Progenitor cell of endocrine pancreas (in vitro differentiated cells): ENCODE measurements at places on chromosomes 2 and 18. TPM values are rescaled to one million over a fixed set of nuclear protein-coding genes. Genes with fewer than 3 reads are reported as not detected.

GALNT13 gene
- total RNA-seq: 7.2 and 8.3 TPM in 2 replicates

RESP18 gene
- not detected in 2 replicates for total RNA-seq

COQ10B gene
- total RNA-seq: 11.0 and 11.8 TPM in 2 replicates

CRYGD gene
- total RNA-seq: not detected in 2 replicates

IL37 gene
- not detected in 2 replicates for total RNA-seq

- H3K4me3 ChIP-seq: no peak overlapping the region
- no peak overlapping the region for H3K27ac ChIP-seq
- H3K36me3 ChIP-seq: no peaks in the 10 kb centered on the region
- no peaks in the 10 kb centered on the region for H3K27me3 ChIP-seq
- no peak for DNase-seq
- peaks cover 2% of the 10 kb centered on the region for H3K4me1 ChIP-seq
These were observed 449.6 kb downstream of the SPAG16 start for GRCh38 chr2:213733893-213734292.

- DNase-seq: no peak
- H3K36me3 ChIP-seq: no peaks in the 10 kb centered on the region
- H3K4me3 ChIP-seq: peak overlapping the region; percentile 20
- H3K27me3 ChIP-seq: no peaks in the 10 kb centered on the region
These were observed 78.8 kb downstream of the TGOLN2 start for GRCh38 chr2:85248773-85249509.

GRCh38 chr2:236675051-236675450 lies 105.4 kb downstream of the ACKR3 start:
- no peaks in the 10 kb centered on the region for H3K4me1 ChIP-seq
- no peak overlapping the region for H3K27ac ChIP-seq
- no peak overlapping the region for H3K4me3 ChIP-seq
- no peaks in the 10 kb centered on the region for H3K36me3 ChIP-seq

GRCh38 chr2:195594248-195594647 lies 62.8 kb upstream of the SLC39A10 start:
- no peak overlapping the region for H3K4me3 ChIP-seq
- peaks cover 2% of the 10 kb centered on the region for H3K27me3 ChIP-seq
- no peak for DNase-seq
- H3K36me3 ChIP-seq: no peaks in the 10 kb centered on the region
- no peak overlapping the region for H3K27ac ChIP-seq

DNA sequence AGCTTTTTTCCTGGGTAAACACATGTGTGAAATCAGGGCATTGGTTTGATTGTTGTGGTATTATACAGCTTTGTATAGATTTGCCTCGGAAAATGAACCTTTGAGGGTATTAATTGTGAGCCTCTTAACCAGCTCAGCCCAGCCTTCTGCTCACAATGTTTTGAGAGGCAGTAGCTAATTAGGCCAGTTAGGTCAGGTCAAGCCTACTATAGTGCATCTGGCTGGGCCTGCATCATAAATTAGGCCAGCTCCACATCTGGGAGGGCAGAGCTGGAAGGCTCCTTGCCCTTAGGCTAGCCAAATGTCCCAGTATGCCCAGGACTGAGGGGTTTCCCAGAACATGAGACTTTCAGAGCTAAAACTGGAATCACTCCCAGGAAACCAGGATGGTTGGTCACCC lies 43.0 kb downstream of the LRATD1 start:
- no peak for DNase-seq
- H3K4me3 ChIP-seq: no peak overlapping the region
- H3K27ac ChIP-seq: no peak overlapping the region
- H3K27me3 ChIP-seq: no peaks in the 10 kb centered on the region

GRCh38 chr2:121075641-121076497 lies 209.1 kb downstream of the TFCP2L1 start:
- H3K36me3 ChIP-seq: no peaks in the 10 kb centered on the region
- H3K4me1 ChIP-seq: peaks cover 2% of the 10 kb centered on the region
- H3K4me3 ChIP-seq: no peak overlapping the region

DNA sequence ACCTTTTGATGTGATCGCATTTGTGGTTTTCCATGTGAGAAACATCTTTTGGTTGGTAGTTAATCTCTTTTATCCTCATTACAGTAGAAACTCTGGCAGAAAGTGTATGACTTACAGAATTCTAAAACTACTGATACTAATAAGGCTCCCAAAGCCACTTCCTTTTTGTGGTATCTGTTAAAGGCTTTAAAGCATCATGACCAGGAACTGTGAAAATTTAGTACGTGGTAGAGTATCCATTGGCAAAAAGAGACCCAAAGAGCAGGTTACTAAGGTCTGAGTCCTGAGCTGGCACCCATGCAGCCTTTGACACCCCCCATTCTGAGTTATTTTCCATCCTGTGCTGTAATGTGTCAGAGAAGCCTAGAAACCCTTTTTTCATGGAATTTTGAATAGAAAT lies 94.5 kb downstream of the DPP4 start:
- peaks cover 11% of the 10 kb centered on the region for H3K27me3 ChIP-seq
- no peaks in the 10 kb centered on the region for H3K36me3 ChIP-seq
- DNase-seq: no peak
- no peak overlapping the region for H3K4me3 ChIP-seq
- no peaks in the 10 kb centered on the region for H3K4me1 ChIP-seq

GRCh38 chr2:143124445-143124844 lies 4.8 kb upstream of the ARHGAP15 start:
- DNase-seq: no peak
- no peaks in the 10 kb centered on the region for H3K36me3 ChIP-seq
- H3K27me3 ChIP-seq: no peaks in the 10 kb centered on the region
- H3K27ac ChIP-seq: no peak overlapping the region
- no peaks in the 10 kb centered on the region for H3K4me1 ChIP-seq
- H3K4me3 ChIP-seq: no peak overlapping the region

DNA sequence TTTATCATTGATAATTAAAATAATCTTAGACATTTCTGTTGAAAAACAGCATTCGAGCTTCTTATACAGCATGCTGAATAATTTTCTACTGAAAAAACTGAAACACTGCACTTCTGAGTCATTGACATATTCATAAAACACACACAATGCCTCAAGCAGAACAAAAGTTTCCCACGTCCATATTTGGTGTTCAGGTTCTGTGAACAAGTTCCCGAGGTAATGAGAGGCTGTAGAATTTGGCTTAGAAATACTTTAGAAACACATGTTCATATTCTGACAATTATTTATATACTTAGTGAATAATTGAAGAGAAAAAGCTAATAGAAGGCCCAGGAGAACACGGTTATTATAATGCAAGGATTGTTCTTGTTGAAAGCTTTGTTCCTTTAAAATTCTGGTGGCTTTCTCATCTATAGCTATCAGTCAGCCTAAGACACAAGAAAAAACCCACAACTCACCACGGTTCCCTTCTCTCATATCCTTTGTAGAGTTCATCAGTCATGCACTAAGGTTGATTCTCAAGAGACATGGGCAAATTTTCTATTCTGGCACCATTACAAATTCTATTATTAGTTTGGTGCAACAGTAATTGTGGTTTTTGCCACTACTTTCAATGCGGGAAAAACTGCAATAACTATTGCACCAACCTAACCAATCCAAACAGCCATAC lies 194.4 kb downstream of the TMX3 start:
- H3K4me1 ChIP-seq: no peaks in the 10 kb centered on the region
- H3K4me3 ChIP-seq: no peak overlapping the region
- H3K36me3 ChIP-seq: no peaks in the 10 kb centered on the region
- H3K27me3 ChIP-seq: no peaks in the 10 kb centered on the region
- H3K27ac ChIP-seq: no peak overlapping the region
- DNase-seq: no peak

- no peaks in the 10 kb centered on the region for H3K27me3 ChIP-seq
- H3K27ac ChIP-seq: peak overlapping the region; percentile 74
- H3K36me3 ChIP-seq: no peaks in the 10 kb centered on the region
- no peak overlapping the region for H3K4me3 ChIP-seq
- DNase-seq: no peak
- peaks cover 62% of the 10 kb centered on the region for H3K4me1 ChIP-seq
These were observed 240.0 kb upstream of the NT5C1B start for GRCh38 chr2:18829251-18829902.

- DNase-seq: no peak
- no peak overlapping the region for H3K4me3 ChIP-seq
- H3K27ac ChIP-seq: peak overlapping the region; percentile 36
- H3K27me3 ChIP-seq: no peaks in the 10 kb centered on the region
- peaks cover 34% of the 10 kb centered on the region for H3K4me1 ChIP-seq
- H3K36me3 ChIP-seq: no peaks in the 10 kb centered on the region
These were observed 5.9 kb upstream of the FN1 start for GRCh38 chr2:215441560-215442400.

- peaks cover 4% of the 10 kb centered on the region for H3K4me1 ChIP-seq
- no peaks in the 10 kb centered on the region for H3K36me3 ChIP-seq
These were observed 96.3 kb upstream of the RASGRP3 start for GRCh38 chr2:33380001-33380609.

DNA sequence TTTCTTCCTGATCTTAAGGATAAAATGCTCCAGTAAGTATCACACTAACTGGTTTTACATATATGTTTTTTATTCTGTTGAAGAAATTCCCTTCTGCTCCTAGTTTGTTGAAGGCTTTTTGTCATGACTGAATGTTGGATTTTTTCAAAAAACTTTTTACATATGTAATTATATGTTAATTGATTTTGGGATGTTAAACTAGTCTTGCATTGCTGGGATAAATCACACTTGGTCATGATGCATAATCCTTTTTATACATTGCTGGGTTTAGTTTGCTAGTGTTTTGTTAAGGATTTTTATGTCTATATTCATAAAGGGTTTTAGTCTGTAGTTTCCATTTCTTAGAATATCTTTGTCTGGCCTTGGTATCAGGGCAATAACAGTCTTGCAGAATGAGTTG lies 65.6 kb upstream of the TXNDC2 start:
- H3K36me3 ChIP-seq: no peaks in the 10 kb centered on the region
- H3K4me3 ChIP-seq: no peak overlapping the region
- H3K27ac ChIP-seq: no peak overlapping the region
- no peaks in the 10 kb centered on the region for H3K27me3 ChIP-seq

DNA sequence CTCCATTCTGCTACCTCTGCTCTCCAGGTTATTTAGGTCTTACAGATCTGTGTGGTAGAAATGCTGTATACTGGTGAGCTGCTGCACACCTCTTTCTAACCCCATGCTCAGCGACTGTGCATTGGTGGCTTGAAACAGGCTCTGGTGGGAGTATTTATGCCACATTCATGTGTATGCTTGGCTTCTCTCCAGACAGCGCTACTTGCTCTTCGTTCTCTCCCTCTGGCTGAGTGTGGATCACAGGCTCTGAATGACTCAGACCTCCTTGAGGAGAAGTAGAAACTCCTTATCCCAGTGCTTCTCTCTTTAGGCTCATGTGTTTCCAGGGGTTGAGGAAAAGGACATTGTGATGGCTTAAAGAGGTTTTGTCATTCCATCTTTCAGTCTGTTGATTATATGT lies 54.9 kb downstream of the FHOD3 start:
- H3K27ac ChIP-seq: no peak overlapping the region
- H3K4me1 ChIP-seq: peaks cover 4% of the 10 kb centered on the region
- H3K4me3 ChIP-seq: no peak overlapping the region
- no peak for DNase-seq
- H3K27me3 ChIP-seq: peaks cover 2% of the 10 kb centered on the region

- H3K4me3 ChIP-seq: no peak overlapping the region
- no peak for DNase-seq
- H3K27me3 ChIP-seq: no peaks in the 10 kb centered on the region
- H3K27ac ChIP-seq: no peak overlapping the region
These were observed 127.4 kb upstream of the AQP4 start for GRCh38 chr18:26992926-26993325.

DNA sequence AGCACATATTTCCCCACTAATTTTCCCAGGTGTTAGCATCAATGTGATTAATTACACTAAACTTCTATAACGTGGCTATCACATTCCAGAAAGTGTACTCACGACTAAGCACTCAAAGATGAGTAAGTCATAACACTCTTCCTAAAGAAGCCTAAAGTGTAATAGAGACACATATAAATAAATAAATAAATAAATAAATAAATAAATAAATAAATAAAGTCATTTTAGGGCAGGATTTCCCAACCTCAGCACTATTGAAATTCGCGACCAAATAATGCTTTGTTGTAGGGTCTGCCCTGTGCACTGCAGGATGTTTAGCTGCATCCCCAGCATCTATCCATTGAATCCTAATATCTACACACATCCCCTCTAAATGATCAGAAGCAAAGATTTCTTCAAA lies 390.9 kb downstream of the CDH7 start:
- H3K36me3 ChIP-seq: no peaks in the 10 kb centered on the region
- DNase-seq: no peak
- H3K4me3 ChIP-seq: no peak overlapping the region
- no peak overlapping the region for H3K27ac ChIP-seq
- no peaks in the 10 kb centered on the region for H3K27me3 ChIP-seq

DNA sequence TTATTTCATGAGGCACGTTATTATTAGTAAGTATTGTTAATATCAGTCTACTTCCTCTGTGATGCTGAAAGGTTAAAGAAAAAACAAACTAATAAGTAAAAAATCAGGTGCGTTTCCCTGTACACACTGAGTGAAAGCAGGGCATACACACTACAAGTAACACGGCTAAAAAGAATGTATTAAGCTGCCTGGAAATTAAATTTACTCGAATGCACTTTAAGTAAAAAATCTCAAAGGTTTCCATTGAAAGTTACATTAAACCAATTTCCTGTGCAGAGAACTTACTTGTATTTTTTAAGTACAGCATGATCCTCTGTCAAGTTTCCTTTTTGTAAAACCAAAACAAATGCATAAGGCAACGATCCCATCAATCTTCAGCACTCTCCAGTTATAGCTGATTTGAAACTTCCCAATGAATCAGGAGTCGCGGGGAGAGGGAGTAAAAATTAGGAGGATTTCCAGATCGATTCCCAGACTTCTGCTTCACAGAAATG lies 633 bp downstream of the BCL2 start:
- H3K4me1 ChIP-seq: peaks cover 18% of the 10 kb centered on the region
- H3K4me3 ChIP-seq: peak overlapping the region; percentile 90
- no peak for DNase-seq
- peak overlapping the region; percentile 94 for H3K27ac ChIP-seq
- H3K36me3 ChIP-seq: no peaks in the 10 kb centered on the region
- H3K27me3 ChIP-seq: peaks cover 37% of the 10 kb centered on the region

GRCh38 chr2:151027151-151027550 lies 234.5 kb downstream of the RBM43 start:
- H3K27me3 ChIP-seq: peaks cover 3% of the 10 kb centered on the region
- H3K4me1 ChIP-seq: peaks cover 4% of the 10 kb centered on the region
- no peak overlapping the region for H3K27ac ChIP-seq
- no peak for DNase-seq

- no peaks in the 10 kb centered on the region for H3K4me1 ChIP-seq
- H3K36me3 ChIP-seq: no peaks in the 10 kb centered on the region
- H3K4me3 ChIP-seq: no peak overlapping the region
- H3K27ac ChIP-seq: no peak overlapping the region
- no peak for DNase-seq
These were observed 52.6 kb downstream of the COL6A3 start for GRCh38 chr2:237361194-237362004.

DNA sequence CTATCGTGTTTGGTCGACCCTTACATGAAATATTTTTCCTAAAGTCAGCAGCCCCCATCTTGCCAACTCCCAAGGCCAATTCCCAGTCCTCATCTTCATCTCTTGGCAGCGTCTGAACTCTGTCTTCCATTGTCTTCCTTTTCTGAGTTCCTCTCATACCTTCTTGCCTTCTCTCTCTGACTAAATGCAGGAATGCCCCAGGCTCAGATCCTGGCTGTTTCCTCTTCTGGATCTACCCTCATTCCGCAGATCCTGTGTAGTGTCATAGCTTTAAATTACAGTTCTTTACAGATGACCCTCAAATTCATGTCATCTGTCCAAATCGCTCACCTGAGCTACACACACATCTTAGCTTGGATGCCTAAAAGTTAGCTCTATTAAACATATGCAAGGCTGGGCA lies 94.7 kb downstream of the MMADHC start:
- H3K4me3 ChIP-seq: no peak overlapping the region
- H3K36me3 ChIP-seq: peaks cover 4% of the 10 kb centered on the region
- H3K4me1 ChIP-seq: peaks cover 16% of the 10 kb centered on the region
- no peak for DNase-seq
- H3K27me3 ChIP-seq: no peaks in the 10 kb centered on the region
